Tibial nerve (tissue), 4 donors: ENCODE measurements at places on chromosomes 16 and 17.

DNA sequence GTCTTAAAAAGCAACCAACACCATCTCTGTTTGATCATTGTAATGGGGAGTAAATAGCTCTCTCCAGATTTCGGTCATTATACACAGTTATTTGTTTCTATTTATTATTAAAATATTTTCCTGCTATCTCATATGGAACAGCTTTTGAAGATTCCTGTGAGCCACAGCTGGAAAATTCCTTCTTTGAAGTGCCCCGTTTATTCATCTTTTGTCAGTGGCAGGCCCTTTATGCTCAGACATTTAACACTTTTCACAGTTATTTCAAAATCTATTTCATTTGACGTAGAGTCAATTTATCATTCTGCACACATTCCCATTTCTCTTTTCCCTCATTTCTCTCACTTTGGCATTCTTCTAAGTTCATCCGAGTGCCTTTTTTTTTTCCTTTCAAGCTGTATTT, 245.9 kb upstream of the ELAC2 start:
- no peak for DNase-seq

- no peak for DNase-seq
Measured at GRCh38 chr16:27301236-27301861, 12.4 kb upstream of the IL4R start.

DNA sequence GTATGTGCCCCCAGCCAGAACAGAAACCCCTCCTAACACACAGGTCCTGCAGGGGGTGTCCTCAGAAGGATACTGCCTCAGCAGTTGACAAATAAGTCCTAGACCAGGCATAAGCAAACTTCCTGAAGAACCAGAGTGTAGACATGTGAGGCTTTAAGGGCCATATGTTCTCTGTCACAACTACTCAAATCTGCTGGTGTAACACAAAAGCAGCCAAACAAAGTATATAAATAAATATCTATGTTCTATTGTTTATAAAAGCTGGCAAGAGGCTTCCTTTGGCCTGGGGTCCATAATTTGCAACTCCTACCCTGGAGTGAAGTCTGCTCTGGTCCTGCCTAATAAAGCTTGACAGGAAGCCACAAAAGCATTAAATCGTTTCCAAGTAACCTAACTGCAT, 9.9 kb downstream of the FAM83G start:
- DNase-seq = no peak

DNA sequence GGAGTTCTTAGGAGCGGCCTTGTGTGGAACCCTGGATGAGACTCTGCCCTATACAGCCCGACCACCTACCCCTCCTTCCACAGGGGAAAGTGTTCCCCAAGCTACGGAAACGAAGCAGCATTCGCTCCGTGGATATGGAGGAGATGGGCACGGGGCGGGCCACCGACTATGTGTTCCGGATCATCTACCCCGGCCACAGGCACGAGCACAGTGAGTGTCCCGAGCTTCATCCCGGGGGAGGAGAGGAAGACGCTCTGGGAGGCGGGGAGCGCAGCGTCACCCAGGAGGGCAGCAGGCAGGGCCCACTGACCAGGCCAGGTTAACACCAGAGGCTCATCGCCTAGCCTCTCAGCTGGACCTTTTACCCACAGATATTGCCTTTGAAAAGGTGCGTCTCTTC, 27.8 kb downstream of the SGSM2 start:
- DNase-seq = no peak

DNA sequence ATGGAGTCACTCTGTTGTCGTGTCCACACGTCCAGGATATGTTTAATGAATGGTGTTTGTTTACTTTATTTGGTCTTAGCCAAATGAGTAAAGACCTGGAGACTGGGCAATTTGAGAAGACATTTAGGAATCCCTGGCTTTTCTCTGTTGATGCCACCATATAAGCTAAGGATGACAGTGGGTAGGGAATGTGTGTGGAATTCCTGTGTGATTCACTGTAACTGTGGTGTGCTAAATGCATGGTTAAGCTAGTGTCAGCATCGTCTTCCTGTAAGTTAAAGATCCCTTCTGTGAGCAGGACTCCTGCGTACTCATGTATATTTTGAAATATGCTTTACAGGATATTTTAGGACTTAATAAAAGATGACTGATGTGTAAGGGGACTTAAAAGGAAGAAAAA, 26.4 kb downstream of the GOSR1 start:
- DNase-seq = no peak
